ENCODE measurements at places on chromosomes 4 and X. TPM values are rescaled to one million over a fixed set of nuclear protein-coding genes. Genes with fewer than 3 reads are reported as not detected.
A peak's percentile ranks its signal among the peaks of the same experiment; 100 is the strongest.

The MEPE gene
- not detected for total RNA-seq

The CXCL1 gene
- 8.8 TPM for total RNA-seq

The SMIM31 gene
- total RNA-seq: 1.7 TPM

The KANTR gene
- total RNA-seq: 29.6 TPM

The ADH7 gene
- 9.2 TPM for total RNA-seq

The IL2RG gene
- total RNA-seq: 43.8 TPM

The ATP11C gene
- total RNA-seq: 17.8 TPM

The LAS1L gene
- total RNA-seq: 36.7 TPM

The ADGRG4 gene
- under 0.01 TPM for total RNA-seq

The ETFDH gene
- total RNA-seq: 12.2 TPM

The RGS12 gene
- 17.8 TPM for total RNA-seq

The ALB gene
- 26.4 TPM for total RNA-seq

The ADH1C gene
- total RNA-seq: 2.0 TPM

The GPR173 gene
- total RNA-seq: 1.0 TPM

The MMRN1 gene
- total RNA-seq: 19.3 TPM

The FAM9B gene
- not detected for total RNA-seq

The SGMS2 gene
- 186 TPM for total RNA-seq

GRCh38 chr4:123976819-123977218 lies 580.2 kb downstream of the SPRY1 start:
- no peak for DNase-seq

GRCh38 chrX:79107891-79108718 lies 36.4 kb upstream of the GPR174 start:
- DNase-seq: no peak

- DNase-seq: no peak
Measured at GRCh38 chr4:101290654-101291053, 56.7 kb downstream of the PPP3CA start.

GRCh38 chrX:140110081-140110650 lies 144.8 kb upstream of the CXorf66 start:
- DNase-seq: no peak

GRCh38 chrX:46169808-46170207 lies 375.4 kb downstream of the ZNF674 start:
- DNase-seq: no peak

GRCh38 chr4:165803005-165803404 lies 70.0 kb upstream of the TLL1 start:
- DNase-seq: no peak

DNA sequence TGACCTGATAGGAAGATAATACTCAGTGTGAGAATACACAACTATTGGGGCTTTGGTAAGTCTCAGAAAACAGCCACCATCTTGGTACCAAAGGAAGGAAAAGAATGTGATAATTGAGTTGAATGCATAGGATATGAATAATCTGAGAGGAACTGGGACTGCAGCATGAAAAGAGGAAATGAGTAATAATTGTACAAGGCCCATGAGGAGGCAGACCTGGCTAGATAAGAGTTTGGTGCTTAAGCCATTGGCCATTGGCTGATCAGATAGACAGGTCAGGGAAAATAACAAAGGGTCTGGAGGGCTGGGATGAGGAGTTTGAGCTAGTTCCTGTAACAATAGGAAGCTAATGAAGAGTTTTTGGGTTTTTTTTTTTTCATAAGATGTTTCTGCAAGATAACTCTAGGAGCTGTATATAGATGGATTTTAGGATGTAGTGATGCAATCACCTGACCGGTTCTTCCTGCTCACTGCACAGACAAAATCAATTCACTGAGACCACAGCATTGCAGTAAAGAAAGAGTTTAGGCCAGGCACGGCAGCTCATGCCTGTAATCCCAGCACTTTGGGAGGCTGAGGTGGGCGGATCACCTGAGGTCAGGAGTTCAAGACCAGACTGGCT lies 5.3 kb upstream of the TRMT2B start:
- no peak for DNase-seq

DNA sequence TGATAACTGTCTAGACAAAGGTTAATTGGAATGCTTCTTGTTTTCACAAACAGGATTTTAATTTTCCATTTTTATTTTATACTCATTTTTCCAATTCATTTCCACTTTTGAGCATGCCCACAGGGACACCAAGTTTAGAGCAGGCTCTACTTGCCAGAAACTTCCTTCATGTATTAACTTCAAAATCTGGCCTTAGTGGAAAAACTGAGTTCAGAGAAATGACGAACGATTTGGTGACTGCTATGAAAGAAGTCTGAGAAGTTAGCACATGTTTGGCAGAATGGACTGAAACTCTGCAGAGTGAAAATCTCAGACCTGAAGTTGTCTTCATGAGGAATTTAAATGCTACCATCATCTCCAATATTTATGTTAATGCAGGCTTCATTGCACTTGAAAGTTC lies 214.1 kb downstream of the THOC2 start:
- no peak for DNase-seq

GRCh38 chr4:159979953-159980352 lies 877.1 kb downstream of the RAPGEF2 start:
- DNase-seq: no peak

GRCh38 chrX:151973060-151973661 lies 1.3 kb downstream of the GABRE start:
- DNase-seq: no peak

DNA sequence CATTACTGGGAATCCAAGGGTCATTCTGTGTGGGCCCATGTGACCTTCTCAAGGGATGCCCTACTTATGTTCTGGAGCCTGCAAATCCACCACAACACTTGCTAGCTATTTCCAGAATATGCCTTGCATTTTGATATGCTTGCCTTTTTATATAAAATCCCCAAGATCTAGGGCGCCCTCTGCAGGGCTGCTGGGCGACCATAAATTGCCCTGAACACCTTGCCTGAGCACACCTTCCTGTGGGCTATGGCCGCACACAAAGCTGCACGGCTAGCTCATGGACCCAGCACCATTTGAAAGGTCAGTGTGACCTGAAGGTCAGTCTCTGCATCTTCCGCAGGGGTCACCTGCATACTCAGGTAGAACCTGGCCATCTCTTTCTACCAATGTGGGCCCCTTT lies 311.7 kb downstream of the NLGN4X start:
- DNase-seq: no peak

- DNase-seq: no peak
Measured at GRCh38 chr4:175651756-175652310, 160.2 kb downstream of the GPM6A start.

DNA sequence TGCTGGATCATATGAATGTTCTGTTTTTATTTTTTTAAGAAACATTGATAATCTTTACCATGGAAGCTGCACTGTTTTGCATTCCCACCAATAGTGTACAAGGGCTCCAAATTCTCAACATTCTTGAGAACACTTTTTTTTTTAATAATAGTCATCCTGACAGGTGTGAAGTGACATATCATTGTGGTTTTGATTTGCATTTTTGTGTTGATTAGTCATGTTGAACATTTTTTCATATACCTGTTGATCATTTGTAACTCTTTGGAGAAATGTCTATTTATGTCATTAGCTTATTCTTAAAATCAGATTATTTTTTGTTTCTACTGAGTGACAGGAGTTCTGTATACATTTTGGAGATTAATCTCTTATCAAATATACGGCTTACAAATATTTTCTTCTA lies 408.5 kb downstream of the GLUD2 start:
- DNase-seq: no peak

GRCh38 chr4:138981930-138982390 lies 33.6 kb upstream of the NOCT start:
- DNase-seq: peak; percentile 76

GRCh38 chrX:3230496-3230895 lies 116.0 kb downstream of the MXRA5 start:
- no peak for DNase-seq

DNA sequence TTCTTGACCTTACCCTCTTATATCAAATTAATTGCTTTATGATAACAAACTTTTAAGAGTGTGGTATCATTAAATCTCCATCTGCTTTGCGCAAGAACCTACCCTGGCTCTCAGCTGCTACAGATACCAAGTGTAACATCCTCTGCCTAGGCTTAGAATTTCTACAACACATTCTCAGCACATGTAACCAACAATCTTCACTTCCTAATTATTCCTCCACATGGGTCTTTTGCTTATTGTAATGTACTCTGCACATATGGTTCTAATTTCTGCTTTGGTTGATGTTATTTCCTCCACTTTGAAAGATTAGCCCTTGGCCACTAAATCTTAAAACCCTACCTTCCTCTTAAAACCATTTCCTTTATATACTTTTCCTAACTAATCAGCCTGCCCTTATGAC lies 242.4 kb downstream of the ARHGAP24 start:
- no peak for DNase-seq

GRCh38 chr4:103002551-103002950 lies 17.0 kb downstream of the SLC9B1 start:
- no peak for DNase-seq

DNA sequence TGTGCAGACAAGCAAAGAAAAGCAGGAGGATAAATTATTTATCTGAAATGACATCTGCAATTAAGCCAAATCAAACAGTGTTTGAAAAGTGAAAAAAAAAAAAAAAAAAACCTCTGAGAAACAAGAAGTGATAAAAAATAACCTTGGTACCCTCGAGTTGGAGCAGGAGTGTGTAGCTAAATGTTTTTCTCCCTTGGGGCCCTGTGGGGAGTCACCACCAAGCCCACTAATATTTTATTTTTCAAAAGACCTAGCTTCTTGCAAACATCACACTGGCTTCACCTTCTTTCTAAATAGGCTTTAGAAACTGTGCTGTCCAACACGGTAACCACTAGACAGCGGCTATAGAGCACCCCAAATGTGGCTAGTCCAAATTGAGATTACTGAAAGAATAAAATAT lies 47.7 kb downstream of the SNX25 start:
- DNase-seq: no peak

GRCh38 chr4:76957004-76957738 lies 7.6 kb downstream of the SEPTIN11 start:
- no peak for DNase-seq

DNA sequence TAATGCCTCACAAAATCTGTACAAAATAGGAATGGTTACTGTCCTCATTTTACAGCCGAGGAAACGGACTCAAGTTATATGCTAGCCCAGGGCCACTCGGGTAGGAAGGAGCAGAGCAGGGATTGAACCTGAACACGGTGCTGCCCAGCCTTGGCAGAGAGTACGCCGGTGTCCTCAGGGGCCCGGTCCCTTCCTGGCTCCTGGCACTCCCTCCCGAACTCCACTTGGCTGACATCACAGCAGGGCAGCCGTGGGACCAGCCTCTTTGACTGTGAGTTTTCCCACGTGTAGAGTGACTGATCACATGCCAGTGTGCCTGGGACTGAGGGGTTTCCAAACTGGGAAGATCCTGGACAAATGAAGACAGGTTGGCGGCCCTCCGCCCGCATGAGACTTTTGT lies 23.7 kb downstream of the MAN2B2 start:
- no peak for DNase-seq

GRCh38 chr4:137611998-137612700 lies 79.9 kb upstream of the PCDH18 start:
- DNase-seq: no peak

DNA sequence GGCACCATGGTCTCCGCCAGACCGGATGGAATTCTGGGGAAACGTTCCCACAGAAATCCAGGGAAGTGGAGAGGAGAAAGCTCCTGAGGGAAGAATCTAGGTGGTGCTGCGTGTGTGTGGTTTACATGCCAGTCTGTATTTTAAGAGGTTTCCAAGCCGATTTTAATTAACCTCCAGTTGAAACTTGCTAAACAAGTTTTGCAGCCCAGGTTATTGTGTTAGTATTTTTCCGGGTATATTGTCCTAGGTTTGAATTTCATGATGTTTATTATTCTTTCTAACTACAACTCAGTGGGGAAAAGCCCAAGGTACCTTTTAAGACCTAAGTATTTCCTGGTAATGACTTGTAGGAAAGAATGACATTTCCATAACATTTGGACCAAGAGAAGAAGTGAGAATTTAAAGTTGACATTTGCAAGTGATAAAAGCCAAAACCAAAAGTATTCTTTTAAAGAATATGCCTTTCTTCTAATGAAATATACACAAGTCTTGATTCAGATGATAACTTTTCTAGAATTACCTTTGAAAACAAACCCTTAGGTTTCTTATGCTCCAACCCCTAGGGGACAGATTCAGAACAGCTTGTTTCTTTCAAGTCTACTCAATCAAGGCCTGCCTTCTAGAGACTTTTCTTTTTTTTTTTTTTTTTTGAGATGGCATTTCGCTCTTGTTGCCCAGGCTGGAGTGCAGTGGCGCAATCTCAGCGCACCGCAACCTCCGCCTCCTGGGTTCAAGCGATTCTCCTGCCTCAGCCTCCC lies 14.6 kb downstream of the SAT1 start:
- DNase-seq: no peak

DNA sequence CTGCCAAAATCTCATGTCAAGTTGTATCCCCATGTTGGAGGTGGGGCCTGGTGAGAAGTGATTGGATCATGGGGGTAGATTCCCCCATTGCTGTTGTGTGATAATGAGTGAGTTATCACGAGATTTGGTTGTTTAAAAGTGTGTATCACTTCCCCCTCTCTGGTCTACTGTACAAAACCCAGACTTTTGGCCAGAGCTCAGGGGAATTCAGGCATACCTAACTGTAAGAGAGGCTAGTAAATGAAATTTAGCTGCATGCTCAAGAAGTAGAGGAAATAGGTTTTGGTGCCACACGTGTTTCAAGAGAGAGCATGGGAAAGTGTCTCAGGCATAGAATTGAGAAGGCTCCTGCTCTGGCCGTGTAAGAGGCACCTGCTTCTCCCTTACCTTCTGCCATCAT lies 190.5 kb upstream of the GALNTL6 start:
- DNase-seq: no peak

- DNase-seq: no peak
Measured at GRCh38 chrX:15939737-15940136, 85.1 kb upstream of the AP1S2 start.

DNA sequence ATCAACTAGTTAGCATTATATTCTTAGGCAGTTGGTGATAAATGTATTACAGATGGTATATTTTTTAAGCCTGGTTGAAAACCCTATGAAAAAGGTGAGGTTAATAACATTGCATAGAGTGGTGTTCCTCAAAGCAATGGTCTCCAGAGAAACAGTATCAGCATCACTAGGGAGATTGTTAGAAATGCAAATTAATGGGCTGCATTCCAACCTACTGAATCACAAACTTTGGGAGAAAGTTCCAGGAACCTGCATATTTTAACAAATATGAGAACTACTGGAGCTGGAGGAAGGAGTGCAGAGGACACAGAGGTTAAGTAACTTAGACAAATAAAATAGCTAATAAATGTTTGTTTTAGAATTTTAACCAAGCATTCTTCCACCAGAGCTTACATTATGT lies 166.9 kb upstream of the PCDH10 start:
- DNase-seq: no peak

DNA sequence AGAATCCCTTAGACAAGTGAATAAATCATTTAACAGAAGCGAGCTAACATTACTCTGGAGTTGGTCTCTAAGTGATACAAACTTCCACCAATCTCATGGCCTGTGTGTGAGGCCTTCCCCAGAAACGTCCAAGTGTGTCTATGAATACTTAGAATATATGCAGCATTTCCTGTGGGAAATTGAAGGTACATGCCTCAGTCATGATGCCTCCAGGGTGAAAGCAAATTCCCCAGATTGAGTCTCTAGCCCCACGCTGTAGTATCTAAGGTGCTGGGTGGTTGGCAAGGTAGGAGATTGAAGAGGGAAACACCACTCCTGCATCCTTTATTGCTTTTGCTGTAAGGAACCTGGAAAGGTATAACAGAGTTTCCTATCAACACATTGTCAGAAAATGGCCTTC lies 113.8 kb downstream of the IL13RA2 start:
- no peak for DNase-seq
